ENCODE measurements at places on chromosomes 4 and X.

DNA sequence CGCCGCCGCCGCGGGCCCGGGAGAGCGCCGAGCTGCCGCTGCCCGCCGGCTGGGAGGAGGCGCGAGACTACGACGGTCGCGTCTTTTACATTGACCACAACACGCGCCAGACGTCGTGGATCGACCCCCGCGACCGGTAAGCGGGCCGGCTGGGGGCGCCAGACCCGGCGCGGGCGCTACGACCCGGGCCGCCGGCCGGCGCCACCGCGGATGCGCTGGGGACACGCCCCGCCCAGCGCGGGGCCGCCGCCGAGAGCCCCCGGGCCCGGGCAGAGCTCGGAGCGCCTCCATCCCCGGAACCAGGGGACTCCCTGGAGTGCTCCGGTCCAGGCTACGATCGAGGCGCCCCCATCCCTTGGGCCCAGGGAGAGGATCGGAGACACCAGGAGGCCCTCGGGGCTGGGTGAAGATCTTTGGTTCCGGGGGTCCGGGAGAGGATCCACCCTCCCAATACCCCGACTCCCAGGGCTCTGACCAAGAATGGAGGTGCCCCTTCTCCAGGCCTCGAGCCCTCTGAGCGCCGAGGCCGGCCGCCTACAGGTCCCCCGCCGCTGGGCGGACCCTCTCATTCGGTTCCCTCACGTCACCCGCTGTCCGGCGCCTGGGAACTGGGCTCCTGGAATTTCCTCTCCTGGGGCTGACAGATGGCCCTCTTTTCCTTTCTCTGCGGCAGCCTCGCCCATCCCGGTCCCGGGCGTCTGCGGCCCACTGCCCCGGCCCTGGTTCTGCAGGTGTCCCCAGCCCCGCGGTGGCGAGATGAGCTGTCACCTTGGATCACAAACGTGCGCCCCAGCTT is 48.8 kb downstream of the CLDN34 start:
- no peaks in the 10 kb centered on the region for H3K36me3 ChIP-seq
- H3K4me3 ChIP-seq: peak overlapping the region; percentile 68
- peak overlapping the region; percentile 95 for H3K27ac ChIP-seq
- DNase-seq: no peak
- H3K4me1 ChIP-seq: peaks cover 40% of the 10 kb centered on the region
- H3K27me3 ChIP-seq: no peaks in the 10 kb centered on the region

DNA sequence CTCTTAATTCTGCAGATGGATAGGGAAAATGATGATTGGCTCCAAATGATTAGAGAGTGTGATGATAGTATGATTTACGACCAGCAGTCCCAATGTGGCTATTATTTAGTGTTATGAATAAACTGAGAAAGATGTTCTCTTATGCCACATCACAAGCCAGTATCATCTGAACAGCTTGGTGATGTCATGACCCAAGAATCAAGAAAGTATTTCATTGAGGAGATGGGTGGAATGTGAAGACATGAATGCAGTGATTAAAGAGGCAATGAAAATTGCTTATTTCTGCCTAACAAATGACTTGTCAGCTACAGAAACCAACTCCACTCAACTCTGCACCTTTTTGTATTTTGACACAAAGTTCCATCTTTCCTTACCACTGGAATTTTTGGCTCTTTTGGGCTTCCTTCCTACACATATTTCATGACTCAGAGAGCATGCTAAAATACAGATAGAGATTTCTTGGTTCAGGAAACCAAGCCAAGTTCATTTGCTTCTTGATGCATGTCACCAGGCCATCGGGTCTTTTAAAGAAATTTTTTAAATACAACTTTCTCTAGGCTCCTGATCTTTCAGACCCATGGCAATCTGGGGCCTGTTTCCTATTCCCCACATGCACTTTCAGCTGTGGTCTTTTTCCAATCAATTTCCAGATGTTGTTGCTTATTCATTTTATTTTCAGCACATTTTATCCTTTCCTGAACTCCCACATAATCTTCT is 174.2 kb downstream of the HHIP start:
- H3K27ac ChIP-seq: no peak overlapping the region
- H3K36me3 ChIP-seq: no peaks in the 10 kb centered on the region
- H3K4me1 ChIP-seq: peaks cover 6% of the 10 kb centered on the region
- no peak overlapping the region for H3K4me3 ChIP-seq

GRCh38 chrX:46444011-46444410 is 101.2 kb downstream of the ZNF674 start:
- no peak overlapping the region for H3K4me3 ChIP-seq
- no peak overlapping the region for H3K27ac ChIP-seq
- peaks cover 2% of the 10 kb centered on the region for H3K36me3 ChIP-seq
- DNase-seq: no peak
- peaks cover 6% of the 10 kb centered on the region for H3K4me1 ChIP-seq

- H3K36me3 ChIP-seq: no peaks in the 10 kb centered on the region
- H3K27me3 ChIP-seq: peaks cover under 1% of the 10 kb centered on the region
- no peak overlapping the region for H3K27ac ChIP-seq
- H3K4me1 ChIP-seq: no peaks in the 10 kb centered on the region
- no peak overlapping the region for H3K4me3 ChIP-seq
- DNase-seq: no peak
These were observed 10.6 kb downstream of the FAM9B start for GRCh38 chrX:9023293-9023692.

- H3K27ac ChIP-seq: peak overlapping the region; percentile 30
- H3K27me3 ChIP-seq: no peaks in the 10 kb centered on the region
- H3K4me1 ChIP-seq: peaks cover 38% of the 10 kb centered on the region
These were observed 194.6 kb upstream of the STK26 start for GRCh38 chrX:131828482-131828881.

DNA sequence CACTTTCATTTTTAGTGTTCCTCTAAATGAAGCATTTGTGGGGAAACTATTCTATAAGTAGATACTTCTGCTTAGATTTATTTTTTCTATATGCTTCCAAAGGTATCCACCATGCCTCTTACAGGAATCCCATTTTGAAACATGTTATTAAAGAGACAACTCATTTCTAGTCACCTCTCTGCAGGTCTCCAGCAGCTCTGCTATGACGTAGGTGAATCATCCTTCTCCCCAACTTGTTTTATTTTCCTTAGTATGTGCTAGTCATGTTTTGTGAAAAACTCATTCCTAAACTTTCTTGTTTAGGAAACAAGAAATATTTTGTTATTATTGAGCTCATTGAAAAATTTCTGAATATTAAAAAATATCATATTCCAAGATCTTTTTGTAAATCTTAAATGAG is 12.8 kb downstream of the CXCL8 start:
- no peak overlapping the region for H3K4me3 ChIP-seq
- DNase-seq: no peak
- H3K4me1 ChIP-seq: no peaks in the 10 kb centered on the region
- no peak overlapping the region for H3K27ac ChIP-seq
- H3K36me3 ChIP-seq: no peaks in the 10 kb centered on the region

- no peak for DNase-seq
- H3K4me3 ChIP-seq: no peak overlapping the region
- H3K4me1 ChIP-seq: no peaks in the 10 kb centered on the region
- no peaks in the 10 kb centered on the region for H3K27me3 ChIP-seq
These were observed 91.6 kb downstream of the ANXA10 start for GRCh38 chr4:168183717-168184571.

GRCh38 chrX:134206221-134206620 is 30.8 kb upstream of the CCDC160 start:
- H3K27ac ChIP-seq: no peak overlapping the region
- no peaks in the 10 kb centered on the region for H3K4me1 ChIP-seq
- no peak overlapping the region for H3K4me3 ChIP-seq
- no peaks in the 10 kb centered on the region for H3K27me3 ChIP-seq
- no peaks in the 10 kb centered on the region for H3K36me3 ChIP-seq
- no peak for DNase-seq

GRCh38 chr4:113645771-113646441 is 115.6 kb downstream of the CAMK2D start:
- no peak overlapping the region for H3K4me3 ChIP-seq
- no peaks in the 10 kb centered on the region for H3K36me3 ChIP-seq
- peak overlapping the region; percentile 53 for H3K27ac ChIP-seq
- H3K4me1 ChIP-seq: peaks cover 27% of the 10 kb centered on the region

GRCh38 chrX:135185795-135186443 is 14.7 kb upstream of the CT55 start:
- no peak overlapping the region for H3K4me3 ChIP-seq
- no peak overlapping the region for H3K27ac ChIP-seq

- H3K4me3 ChIP-seq: no peak overlapping the region
- no peak for DNase-seq
- H3K4me1 ChIP-seq: peaks cover 6% of the 10 kb centered on the region
- peak overlapping the region; percentile 31 for H3K27ac ChIP-seq
- no peaks in the 10 kb centered on the region for H3K36me3 ChIP-seq
These were observed 52.4 kb downstream of the CBLL2 start for GRCh38 chrX:22325096-22325495.

DNA sequence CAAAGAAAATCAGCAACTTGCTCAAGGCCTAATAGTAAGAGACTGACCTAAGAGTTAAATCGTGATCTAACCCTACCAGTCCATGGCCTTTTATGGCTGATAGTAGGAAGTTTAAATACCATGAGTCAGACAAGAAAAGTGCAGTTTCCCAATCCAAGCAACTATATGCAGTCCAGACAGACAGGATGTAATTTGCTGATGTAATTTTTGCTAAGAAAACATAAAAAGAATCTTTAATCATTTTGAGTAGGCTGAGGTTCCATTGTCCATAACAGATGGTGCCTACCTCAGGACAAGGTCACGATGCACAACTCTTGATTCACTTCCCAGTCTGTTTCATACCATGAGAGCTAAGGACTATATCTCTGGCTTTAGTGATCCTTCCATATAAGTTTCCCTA is 317.5 kb upstream of the GRIA3 start:
- no peaks in the 10 kb centered on the region for H3K36me3 ChIP-seq
- no peak overlapping the region for H3K27ac ChIP-seq
- no peak for DNase-seq
- no peaks in the 10 kb centered on the region for H3K4me1 ChIP-seq
- H3K4me3 ChIP-seq: no peak overlapping the region

GRCh38 chr4:58499182-58499581 is 1389.0 kb upstream of the IGFBP7 start:
- no peak for DNase-seq
- no peak overlapping the region for H3K4me3 ChIP-seq
- no peaks in the 10 kb centered on the region for H3K36me3 ChIP-seq
- peaks cover 9% of the 10 kb centered on the region for H3K4me1 ChIP-seq

- peaks cover 26% of the 10 kb centered on the region for H3K36me3 ChIP-seq
- no peaks in the 10 kb centered on the region for H3K27me3 ChIP-seq
- H3K4me1 ChIP-seq: no peaks in the 10 kb centered on the region
- no peak for DNase-seq
These were observed 83.8 kb downstream of the SEL1L3 start for GRCh38 chr4:25779021-25779420.

DNA sequence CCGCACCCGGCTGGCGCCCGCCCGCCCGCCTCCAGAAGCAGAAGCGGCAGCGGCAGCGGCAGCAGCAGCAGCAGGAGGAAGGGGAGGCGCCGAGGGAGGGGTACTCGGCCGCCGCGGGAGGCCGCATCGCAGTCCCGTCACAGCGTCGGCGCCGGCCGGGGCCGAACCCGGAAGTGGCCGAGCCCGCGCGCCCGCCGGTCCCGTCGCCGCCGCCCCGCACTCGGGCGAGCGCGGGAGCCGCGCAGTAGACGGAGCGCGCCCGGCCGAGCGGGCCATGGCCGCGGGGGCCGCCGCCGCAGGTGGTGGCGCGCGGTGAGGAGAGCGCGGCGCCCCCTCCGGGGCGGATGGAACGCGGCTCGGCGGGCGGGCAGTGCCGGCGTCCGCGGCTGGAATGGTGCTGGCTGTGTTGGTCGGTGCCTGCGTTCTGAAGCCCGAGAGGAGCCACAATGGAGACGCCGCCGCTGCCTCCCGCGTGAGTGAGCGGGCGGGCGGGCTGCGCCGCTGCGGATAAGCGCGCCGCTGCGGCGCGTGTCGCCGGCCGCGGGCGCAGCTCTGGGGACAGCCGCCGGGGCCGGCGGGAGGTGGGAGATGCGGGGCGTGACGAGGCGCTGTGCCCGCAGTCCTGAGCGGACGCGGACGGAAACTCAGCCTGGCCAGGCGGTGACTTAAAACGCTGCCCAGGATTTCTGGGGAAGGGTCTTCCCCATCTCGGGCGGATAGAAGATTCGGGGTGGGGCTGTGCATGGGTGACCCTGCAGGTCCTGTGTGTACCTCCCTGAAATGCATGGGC is at the start of gene KLHL2:
TSS of gene KLHL2 (plus strand) at position 131 of the 790 bp plus-strand sequence. CDS start at position 447, 316 bp downstream.
- peaks cover 20% of the 10 kb centered on the region for H3K4me1 ChIP-seq
- H3K36me3 ChIP-seq: no peaks in the 10 kb centered on the region
- DNase-seq: peak; percentile 77
- H3K4me3 ChIP-seq: peak within 1 kb of the TSS; percentile 81
- peak within 1 kb of the TSS; percentile 31 for H3K27ac ChIP-seq

- H3K36me3 ChIP-seq: no peaks in the 10 kb centered on the region
- peak overlapping the region; percentile 72 for H3K4me3 ChIP-seq
- H3K4me1 ChIP-seq: peaks cover 29% of the 10 kb centered on the region
- no peak overlapping the region for H3K27ac ChIP-seq
These were observed 723 bp downstream of the NKX6-1 start for GRCh38 chr4:84498203-84498934.

DNA sequence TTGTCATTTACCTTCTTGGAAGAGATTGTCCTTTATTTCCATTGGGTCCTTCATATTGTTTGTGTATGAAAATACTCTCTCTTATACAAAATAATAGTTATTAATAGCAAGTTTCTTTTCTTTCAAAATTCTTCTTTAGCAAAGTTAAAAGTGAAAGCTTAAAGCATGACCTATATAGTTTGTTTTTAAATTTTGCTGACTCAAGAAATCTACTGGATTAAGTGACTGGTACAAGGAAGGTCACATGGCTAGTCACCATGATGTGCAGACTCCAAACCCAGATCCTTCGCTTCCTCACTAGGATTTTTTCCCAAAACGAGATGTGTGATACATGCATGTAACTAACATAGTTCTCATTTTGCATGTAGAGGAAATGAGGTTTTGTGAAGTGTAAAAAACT is 322.7 kb downstream of the FRMPD4 start:
- H3K36me3 ChIP-seq: no peaks in the 10 kb centered on the region
- H3K27me3 ChIP-seq: no peaks in the 10 kb centered on the region
- no peaks in the 10 kb centered on the region for H3K4me1 ChIP-seq
- no peak for DNase-seq

DNA sequence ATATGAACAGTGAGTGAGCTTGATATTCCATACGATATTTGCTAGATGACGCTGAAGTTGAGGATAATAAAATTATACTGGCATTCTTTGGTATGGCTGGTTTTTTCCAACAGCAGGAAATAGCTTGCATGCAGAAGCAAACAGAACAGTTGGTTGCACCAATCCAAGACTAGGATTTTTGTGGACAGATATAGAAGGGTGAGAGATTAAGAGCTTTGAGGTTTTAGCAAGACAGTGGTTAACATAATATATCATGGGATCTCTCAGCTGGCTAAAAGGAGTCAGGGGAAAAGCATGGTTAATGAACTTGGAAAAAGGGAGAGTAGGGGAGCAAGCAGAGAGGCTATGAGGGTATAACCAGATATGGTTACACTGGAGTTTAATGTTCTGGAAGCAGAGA is 127.9 kb downstream of the DHX15 start:
- no peak overlapping the region for H3K4me3 ChIP-seq
- no peak for DNase-seq
- H3K27ac ChIP-seq: no peak overlapping the region
- no peaks in the 10 kb centered on the region for H3K4me1 ChIP-seq

GRCh38 chrX:11474021-11474420 is 180.8 kb downstream of the AMELX start:
- peaks cover 2% of the 10 kb centered on the region for H3K4me1 ChIP-seq
- no peak overlapping the region for H3K27ac ChIP-seq
- no peaks in the 10 kb centered on the region for H3K27me3 ChIP-seq
- H3K4me3 ChIP-seq: no peak overlapping the region
- DNase-seq: no peak

GRCh38 chr4:81740487-81740886 is 268.8 kb upstream of the RASGEF1B start:
- peaks cover 15% of the 10 kb centered on the region for H3K4me1 ChIP-seq
- DNase-seq: no peak
- no peaks in the 10 kb centered on the region for H3K36me3 ChIP-seq
- H3K27ac ChIP-seq: no peak overlapping the region

GRCh38 chr4:174545268-174545667 is 23.0 kb upstream of the HPGD start:
- H3K27me3 ChIP-seq: no peaks in the 10 kb centered on the region
- peaks cover 9% of the 10 kb centered on the region for H3K36me3 ChIP-seq
- no peak overlapping the region for H3K27ac ChIP-seq
- H3K4me3 ChIP-seq: no peak overlapping the region

All from mesothelial cell of epicardium (in vitro differentiated cells).